ENCODE measurements at places on chromosomes 12 and 14.

DNA sequence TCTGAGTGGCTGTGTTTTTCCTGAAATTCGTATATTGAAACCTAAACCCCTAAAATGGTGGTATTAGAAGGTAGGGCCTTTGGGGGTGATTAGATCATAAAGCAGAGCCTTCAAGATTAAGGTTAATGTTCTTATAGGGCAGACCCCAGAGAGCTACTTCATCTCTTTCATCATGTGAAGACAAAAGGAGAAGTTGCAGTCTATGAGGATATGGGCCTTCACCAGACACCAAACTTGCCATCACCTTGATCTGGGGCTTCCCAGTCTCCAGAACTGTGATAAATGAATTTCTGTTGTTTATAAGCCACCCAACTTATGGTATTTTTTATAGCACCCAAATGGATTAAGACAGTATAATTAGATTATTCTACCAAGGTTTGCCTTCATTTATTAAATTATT, 275.0 kb upstream of the ATP2B1 start:
- no peak for DNase-seq

- no peak for DNase-seq
Measured at GRCh38 chr12:76962099-76962498, 83.3 kb upstream of the CSRP2 start.

DNA sequence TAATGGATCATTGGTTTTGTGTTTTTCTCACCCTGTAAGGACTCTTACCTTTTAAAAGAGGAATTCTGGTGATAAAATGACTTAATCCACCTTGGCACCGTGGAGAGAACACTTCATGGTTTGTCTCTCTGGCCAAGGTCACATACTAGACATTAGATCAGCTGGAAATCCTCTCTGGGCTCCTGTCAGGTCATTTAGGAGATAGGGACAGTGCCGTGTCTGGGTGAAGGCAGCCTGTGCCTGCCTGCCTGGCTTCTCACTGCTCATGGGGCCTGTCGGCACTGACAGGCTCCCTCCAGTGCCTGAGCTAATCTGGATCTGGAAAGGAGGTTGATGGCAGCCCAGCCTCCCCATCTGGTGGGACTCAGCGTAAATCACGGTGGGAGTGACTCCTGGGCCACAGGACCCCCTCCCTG, 5.7 kb downstream of the CRADD start:
- DNase-seq = no peak

DNA sequence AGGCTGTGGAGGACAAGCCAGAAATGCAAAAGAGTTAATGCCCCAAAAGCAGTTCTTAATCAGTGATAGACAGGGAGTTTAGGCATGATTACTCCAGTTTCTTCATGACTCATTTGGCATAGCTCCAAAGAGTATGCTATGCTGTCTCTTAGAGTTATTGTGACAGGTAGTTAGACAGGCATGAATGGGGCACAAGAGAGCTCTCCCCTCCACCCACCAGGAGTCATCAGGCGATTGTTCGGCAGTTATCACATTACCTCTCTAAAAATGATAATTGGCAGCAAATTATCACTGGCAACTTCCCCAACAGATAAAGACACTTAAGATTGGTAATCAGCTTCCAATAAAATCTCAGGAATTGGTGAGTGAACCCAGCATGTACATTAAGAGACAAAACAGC, 320.1 kb downstream of the DAD1 start:
- DNase-seq = no peak

DNA sequence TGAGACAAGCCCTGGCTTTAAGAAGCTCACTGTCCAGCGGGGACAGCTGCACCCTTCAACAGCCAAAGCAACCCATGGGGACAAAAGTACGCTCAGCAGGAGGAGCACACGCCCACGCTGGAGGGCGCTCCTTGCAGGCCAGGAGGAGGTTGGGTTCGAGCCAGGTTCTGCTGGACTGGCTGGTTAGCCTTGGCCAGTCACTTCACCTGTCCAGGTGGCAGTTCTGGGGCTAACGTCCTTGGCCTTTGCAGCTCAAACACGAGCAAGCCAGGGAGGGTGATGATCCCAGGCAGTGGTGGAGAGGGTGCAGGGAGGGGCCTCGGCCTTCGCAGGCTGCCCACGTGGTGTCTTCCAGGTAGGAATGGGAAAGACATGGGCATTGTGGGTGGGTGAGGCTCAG, 13.1 kb downstream of the CHGA start:
- no peak for DNase-seq

- no peak for DNase-seq
Measured at GRCh38 chr14:39229601-39230110, 4.1 kb upstream of the MIA2 start.

- no peak for DNase-seq
Measured at GRCh38 chr14:49947506-49947905, 54.6 kb downstream of the ARF6 start.

GRCh38 chr14:99753225-99754140, 39.7 kb upstream of the EML1 start:
- no peak for DNase-seq

DNA sequence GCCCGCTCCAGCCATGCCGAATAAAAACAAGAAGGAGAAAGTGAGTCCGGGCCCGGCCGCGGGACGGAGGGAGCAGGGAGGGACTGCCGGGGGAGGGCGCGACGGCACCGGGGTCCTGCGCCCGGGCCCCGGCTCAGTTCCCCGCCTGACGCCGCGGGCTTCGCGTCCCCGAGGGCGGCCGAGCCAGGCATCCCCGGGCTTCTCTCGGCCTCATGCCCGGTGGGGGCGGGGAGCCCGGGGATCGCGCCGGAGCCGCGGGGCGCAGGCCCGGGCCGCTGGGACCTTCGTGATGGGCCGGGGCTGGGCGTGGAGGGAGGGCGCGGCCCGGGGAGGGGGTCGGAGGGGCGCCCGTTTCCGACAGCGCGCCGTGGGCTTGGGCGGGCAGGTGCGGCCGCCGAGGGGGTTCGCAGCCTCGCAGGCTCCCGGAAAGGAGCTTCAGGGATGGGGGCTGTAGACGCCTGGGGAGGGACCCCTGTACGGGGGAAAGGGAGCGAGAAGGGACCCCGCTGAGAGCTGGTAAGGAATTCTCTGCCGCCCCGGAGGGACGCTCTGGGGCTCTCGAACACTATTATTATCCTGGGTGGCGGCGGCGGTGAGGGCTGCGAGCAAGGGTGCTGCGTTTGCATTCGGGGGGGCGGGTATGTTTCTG, 496 bp downstream of the PPP2R5C start:
- DNase-seq = no peak

GRCh38 chr12:92546259-92546634, 156.5 kb upstream of the PLEKHG7 start:
- DNase-seq = no peak
